Activated naive CD4-positive, alpha-beta T cell treated with Interleukin-2 at 50 U/mL for 16 hours (primary cell): ENCODE measurements at places on chromosomes 11 and 22.

DNA sequence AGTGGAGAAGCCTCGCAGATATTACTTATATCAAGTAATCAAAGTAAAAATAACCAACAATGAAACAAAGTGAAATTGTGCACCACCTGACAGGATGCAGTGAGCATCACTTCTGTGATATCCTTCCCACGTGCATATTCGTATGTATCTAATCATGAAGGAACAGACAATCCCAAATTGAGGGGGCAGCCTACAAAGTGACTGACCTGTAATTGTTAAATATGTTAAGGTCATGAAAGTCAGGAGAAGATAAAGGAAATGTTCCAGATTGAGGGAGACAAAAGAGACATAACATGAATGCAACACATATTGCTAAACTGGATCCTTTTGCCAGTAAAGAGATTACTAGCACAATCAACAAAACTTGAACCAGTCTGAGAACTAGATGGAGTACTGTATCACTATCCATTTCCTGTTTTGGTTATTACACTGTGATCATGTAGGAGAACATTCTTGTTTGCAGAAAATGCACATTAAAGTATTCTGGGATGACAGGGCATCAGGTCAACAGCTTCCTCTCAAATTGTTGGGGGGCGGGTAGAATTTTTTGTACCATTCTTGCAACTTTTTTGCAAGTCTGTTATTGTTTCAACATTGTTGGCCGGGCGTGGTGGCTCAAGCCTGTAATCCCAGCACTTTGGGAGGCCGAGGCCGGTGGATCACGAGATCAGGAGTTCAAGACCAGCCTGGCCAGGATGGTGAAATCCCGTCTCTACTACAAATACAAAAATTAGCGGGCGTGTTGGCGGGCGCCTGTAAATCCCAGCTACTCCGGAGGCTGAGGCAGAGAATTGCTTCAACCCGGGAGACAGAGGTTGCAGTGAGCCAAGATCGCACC, 2.0 kb downstream of the SBF2 start:
- DNase-seq, result no peak

DNA sequence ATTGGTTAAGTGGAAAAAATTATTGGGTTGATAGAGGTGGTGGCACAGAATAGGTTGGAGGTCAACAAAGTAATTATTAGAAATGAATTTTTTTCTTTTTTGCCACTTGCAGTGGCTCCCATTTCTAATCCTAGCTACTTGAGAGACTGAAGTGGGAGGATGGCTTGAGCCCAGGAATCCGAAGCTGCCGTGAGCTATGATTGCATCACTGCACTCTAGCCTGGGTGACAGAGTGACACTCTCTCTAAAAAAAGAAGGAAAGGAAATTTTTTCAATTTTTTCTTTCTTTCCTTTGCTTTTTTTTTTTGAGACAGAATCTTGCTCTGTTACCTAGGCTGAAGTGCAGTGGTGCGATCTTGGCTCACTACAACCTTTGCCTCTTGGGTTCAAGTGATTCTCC, 2.2 kb upstream of the BCO2 start:
- DNase-seq, result no peak

DNA sequence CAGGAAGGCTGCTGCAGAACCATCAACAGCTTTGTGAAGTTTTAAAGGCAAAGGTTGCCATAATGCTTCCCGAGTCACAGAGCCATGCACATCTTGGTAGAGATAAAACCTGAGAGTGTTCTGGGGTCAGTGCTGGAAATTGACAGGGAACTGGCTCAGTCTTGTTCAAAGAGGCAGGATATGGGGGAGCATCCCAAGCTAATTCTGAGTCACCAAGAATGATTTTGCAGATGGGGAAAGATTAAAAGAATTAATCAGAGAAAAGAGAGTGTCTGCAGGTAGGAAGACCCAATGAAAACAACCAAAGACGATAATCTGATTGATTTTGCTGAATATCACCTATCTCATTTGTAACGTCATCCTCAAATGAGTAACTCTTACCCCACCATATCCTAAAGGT, 99.9 kb upstream of the CD44 start:
- no peak for DNase-seq

DNA sequence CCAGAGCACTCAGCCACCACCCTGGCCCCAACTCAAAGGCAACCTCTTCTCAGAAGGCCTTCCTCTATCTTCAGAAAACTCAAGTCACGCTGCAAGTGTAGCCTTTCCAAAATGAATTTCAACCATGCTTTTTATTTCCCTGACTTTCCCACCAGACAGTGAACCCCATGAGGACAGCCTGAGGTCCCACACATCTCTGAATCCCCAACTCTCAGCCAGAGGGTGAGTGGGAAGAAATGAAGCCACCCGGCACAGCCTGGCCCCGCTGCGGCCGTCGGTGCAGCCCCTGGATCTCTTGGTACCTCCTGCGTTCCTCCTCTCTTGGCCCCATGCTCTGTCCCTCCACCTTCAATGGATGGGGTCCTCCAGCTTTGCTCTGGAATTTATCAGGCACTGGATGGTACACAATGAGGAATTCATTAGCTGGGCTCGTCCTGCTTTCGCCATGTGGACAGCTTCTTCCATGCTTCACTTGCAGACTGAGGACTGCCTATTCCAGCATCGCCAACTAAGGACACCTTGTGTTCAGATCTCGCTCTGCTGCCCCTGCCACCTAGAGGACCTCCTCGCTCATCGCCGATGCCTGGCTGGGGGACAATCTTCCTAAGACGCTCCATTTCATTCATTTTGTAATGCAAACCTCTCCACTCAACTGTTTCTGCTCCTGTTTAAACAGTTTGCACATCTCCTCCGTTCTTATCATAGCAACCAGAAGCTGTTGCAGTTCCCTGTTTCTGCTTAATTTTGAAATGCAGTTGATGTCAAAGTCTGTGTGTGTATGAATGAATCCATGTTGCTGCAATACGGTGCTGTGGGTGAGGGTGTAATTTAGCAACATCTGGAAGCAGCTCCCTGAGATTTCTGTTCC, 672.1 kb downstream of the TBC1D22A start:
- no peak for DNase-seq

DNA sequence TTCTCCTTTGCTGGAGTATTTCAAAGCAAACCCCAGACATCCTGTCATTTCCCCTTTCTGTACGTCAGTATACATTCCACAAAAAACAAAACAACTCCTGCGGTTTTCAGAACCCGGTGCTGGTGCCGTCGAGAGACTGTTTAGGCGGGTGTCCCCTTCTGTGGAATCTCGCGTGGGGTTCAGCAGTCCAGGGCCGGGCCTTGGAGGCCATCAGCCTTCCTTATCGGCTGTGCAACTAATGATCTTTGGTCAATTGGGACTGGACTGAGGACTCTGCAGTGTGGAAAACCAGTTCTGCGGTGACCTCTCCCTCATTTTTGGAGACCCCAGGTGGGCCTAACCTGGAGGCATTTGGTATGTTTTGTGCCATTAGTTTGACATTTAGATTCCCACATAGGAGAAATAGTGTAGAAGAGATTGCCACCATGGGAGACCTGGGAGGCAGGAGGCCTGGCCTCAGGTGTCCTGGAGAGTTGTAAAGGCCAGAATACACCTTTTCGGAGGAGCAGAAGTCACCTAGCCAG, 84.4 kb downstream of the TBC1D22A start:
- no peak for DNase-seq

GRCh38 chr11:12817681-12818332, 143.6 kb downstream of the TEAD1 start:
- no peak for DNase-seq

GRCh38 chr11:115780646-115781362, 276.6 kb upstream of the CADM1 start:
- no peak for DNase-seq
